CD4-positive, alpha-beta T cell treated with Interferon alpha-2 for 1 hour (primary cell): ENCODE measurements at places on chromosomes 1 and 21.

GRCh38 chr1:240362826-240363225 is 249.1 kb downstream of the GREM2 start:
- no peak for DNase-seq

GRCh38 chr1:86395751-86396497 is at the start of gene ODF2L:
Gene ODF2L, minus strand, starts transcription at chr1:86396323. Its CDS starts 9,296 bp downstream, at chr1:86387027.
- peak; percentile 90 for DNase-seq

GRCh38 chr1:228527596-228527995 is 40.4 kb downstream of the RNF187 start:
- DNase-seq: no peak

GRCh38 chr1:30909365-30910068 is 959 bp upstream of the SDC3 start:
- DNase-seq: no peak

- no peak for DNase-seq
Measured at GRCh38 chr1:233730809-233731208, 116.9 kb downstream of the KCNK1 start.

DNA sequence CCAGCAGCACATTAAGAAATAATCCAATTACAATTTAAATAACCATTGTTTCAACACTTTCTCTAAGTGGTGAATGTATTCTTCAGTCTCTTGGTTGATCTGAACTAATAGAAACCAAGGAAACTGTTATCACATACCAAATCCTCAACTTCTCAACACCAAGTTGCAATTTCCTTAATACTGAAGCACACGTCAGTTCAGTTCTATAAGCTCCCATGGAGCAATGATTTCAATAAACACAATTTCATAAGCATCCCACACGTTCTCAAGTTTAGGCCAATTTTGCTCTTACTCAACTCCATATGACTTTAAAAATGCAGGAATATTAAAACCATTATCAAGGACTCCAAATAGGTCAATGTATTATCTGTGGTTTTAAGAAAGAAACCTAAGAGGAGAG is 5.8 kb upstream of the ERG start:
- DNase-seq: no peak

- DNase-seq: no peak
Measured at GRCh38 chr1:172795741-172796140, 136.8 kb downstream of the FASLG start.

- DNase-seq: no peak
Measured at GRCh38 chr1:22290611-22291010, 147.7 kb upstream of the WNT4 start.

- DNase-seq: peak; percentile 12
Measured at GRCh38 chr1:116878804-116879477, 30.8 kb upstream of the PTGFRN start.
